ENCODE measurements at places on chromosomes 11 and 22.
A peak's percentile ranks its signal among the peaks of the same experiment; 100 is the strongest.

GRCh38 chr11:68763181-68763721 is 11.9 kb upstream of the TESMIN start:
- DNase-seq: no peak

DNA sequence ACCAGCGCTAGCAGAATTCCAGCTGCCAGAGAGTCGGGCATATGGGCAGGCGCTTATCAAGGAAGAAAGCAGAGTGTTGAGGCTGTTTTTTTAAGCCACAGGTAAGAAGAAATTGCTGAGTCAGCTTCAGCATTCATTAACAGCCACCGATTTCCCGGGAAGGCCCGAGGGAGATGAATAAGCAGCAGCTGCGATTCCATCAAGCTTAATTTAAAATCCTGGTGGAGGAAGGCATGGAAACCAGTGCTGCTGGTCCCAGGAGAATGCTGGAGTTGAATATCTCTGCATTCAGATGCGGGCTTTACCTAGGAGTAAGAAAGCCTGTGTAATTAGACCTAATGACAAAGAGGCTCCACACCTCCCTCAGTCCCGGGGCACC is 168.8 kb downstream of the BRD1 start:
- DNase-seq: no peak

- no peak for DNase-seq
Observed at GRCh38 chr11:81979448-81979847, 754.2 kb downstream of the FAM181B start.

GRCh38 chr11:3224401-3225057 is 5.9 kb upstream of the MRGPRG start:
- no peak for DNase-seq

DNA sequence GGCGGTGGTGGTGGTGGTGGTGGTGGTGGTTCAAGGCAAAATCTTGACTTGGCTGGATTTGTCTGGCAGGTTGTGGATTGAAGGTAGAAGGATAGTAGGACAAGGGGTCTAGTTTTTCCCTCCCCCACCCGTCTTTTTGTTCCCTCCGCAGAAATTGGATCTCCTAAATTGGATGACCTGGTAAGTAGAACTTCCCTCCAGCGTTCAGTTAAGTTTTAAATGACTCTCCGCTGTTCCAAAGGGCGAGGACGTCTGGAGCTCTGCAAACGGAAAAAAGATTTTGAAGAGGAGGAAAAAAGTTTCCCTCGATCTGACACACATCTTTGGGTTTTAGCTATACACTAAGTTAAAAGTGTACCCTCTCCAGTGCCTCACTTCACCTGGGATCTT is 422 bp upstream of the LGR4 start:
- no peak for DNase-seq

GRCh38 chr22:27574002-27574366 is 227.6 kb downstream of the MN1 start:
- peak; percentile 21 for DNase-seq

- DNase-seq: no peak
Observed at GRCh38 chr11:18791969-18792628, 501 bp upstream of the PTPN5 start.

DNA sequence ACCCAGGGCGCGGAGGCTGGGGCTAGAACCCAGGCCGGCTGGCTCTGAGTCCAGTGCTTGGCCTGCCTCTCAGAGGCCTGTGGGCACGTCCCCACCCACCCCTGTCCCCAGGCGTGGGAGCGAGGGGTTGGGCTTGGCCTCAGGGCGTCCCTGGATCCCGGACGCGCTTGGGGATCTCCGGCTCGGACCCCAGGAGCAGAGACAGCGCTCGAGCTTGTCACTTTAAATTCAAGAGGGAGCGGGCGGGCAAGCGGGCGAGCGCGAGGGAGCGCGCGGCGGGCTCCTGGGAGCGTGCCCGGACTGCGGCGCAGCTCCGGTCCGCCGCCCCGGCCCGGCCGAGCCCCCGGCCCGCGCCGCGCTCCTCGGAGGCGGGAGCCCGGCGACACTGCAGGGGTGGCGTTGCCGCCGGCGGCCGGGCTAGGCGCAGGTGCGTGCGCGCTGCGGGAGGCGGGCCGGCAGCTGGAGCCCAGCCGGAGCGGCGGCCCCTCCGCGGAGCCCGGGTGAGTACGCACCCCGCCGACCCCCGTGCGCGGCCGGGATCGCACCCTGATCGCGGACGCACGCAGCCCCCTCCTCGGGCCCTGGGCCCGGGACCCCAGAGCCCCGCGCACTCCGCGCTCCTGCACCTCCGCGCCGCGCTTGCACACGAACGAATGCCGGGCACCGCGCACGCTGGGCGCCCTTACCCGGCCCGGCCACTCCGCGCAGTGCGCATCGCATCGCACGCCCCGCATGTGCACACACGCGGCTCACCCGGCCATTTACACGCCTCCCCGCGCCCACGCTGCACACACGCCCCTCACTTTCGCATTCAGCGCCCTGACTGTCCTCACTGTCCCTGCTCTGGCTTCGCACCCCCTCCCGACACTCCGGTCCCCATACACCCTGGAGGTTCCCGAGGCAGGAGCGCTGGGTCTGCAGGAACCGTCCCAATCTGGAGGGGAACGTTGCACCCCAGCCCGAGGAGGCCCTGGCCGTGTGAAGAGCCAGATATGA is at the start of gene SYT12:
Gene SYT12 (plus strand): TSS at position 174 of the 996 bp plus-strand sequence. CDS start 7,011 bp downstream, outside the sequence.
- DNase-seq: peak; percentile 9

DNA sequence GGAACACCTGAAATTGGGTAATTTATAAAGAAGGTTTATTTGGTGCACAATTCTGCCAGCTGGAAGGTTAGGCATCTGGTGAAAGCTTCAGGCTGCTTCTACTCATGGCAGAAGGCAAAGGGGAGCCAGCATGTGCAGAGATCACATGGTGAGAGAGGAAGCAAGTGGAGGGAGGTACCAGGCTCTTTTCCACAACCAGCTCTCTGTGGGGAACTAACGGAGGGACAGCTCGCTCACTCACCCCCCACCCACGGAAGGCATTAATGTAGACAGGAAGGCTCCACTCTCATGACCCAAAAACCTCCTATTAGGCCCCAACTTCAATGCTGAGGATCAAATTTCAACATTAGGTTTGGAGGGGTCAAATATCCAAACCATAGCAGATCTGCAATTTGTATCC is 75.6 kb upstream of the ARHGAP32 start:
- no peak for DNase-seq

- DNase-seq: no peak
Observed at GRCh38 chr11:9962722-9963121, 298.8 kb downstream of the SWAP70 start.

- no peak for DNase-seq
Observed at GRCh38 chr11:77725433-77725832, 87.8 kb upstream of the CLNS1A start.

GRCh38 chr11:85848006-85848405 is 7.2 kb upstream of the CCDC83 start:
- DNase-seq: no peak

- DNase-seq: peak; percentile 73
Observed at GRCh38 chr11:114080219-114080618, 20.7 kb downstream of the ZBTB16 start.

DNA sequence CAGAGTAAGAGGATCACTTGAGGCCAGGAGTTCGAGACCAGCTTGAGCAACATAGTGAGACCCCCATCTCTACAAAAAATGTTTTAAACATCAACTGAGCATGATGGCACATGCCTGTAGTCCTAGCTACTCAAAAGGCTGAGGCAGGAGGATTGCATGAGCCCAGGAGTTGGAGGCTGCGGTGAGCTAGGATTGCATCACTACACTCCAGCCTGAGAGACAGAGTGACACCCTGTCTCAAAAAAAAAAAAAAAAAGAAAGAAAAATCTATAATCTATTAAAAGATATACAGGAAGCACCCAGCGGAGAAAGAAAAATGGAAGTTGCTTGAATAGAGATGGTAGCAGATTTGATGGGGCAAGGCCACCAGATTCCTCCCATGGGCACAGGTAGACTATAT is 61.8 kb downstream of the FAM83F start:
- no peak for DNase-seq

DNA sequence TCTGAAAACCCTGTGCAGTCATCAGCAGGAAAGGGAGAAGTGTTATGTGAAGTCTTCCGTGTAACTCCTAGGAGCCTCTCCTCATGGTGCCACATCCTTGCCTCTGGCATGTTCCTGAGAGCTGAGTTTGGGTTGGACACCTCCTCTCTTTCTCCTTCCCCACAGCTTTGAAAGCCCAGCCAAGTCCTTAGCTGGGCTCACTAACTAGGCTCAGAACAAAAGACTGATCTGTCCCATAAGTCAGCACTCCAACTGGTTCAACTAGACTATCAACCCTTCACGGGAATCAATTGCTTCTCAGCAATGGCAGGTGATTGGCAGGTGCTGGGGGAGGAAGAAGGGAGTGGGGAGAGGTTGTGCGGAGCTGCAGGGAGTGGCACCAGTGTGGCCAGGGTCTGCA is 509.9 kb upstream of the B3GAT1 start:
- DNase-seq: no peak

- no peak for DNase-seq
Observed at GRCh38 chr11:116326146-116326545, 446.6 kb downstream of the BUD13 start.

DNA sequence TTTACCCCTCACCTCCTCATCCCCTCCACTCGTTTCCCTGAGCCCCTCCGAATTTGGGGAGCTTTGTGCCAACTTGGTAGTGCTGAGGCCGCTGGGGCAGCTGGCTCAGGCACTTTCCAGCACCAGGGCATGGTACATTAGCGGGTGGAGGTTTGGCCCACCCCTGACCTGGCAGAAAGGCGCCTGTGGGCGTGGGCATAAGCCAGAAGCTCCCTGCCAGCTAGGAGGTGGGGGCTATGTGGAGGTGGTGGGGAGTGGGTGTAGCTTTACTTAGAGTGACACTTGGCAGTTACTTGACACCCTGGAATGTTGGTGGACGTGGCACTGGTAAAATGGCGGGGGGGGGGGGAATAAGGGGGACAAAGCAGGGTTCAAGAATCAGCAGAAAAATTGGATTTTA is 10.3 kb upstream of the IGF2 start:
- no peak for DNase-seq

DNA sequence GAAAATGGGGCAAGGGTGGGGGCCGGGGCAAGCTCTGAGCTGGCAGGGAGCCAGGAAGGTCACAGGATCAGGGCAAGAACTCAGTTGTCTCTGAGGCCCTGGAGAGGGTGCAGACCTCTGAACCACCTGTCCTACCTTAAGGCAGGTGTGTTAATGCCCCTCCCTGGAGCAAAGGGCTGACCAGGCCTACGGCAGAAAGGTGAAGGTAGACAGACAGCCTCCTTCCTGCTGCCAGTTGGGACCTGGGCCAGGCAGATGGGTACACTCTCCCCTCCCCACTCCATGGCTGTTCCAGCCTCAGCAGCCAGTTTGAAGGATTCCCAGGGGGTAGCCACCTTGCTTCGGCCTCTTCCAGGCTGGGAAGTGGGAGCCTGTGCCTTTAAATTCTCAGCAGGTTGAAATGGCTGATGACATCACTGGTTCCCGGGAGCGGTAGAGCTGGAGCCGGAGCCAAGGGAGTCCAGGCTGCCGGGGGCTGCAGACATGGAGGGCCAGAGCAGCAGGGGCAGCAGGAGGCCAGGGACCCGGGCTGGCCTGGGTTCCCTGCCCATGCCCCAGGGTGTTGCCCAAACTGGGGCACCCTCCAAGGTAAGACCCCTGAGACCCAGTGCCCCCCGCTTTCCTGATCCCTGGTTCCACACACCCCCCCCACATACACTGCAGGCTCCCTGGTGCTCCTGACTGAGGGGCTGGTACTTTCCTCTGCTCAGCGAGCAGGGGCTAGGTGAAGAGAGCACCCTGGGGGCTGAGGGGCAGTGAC is at the start of gene INPP5J:
Gene INPP5J (plus strand): TSS at position 435 of the 760 bp plus-strand sequence. CDS start 49 bp downstream, at position 484.
- DNase-seq: peak; percentile 49

GRCh38 chr11:20035701-20036601 is 124.3 kb downstream of the DBX1 start:
- peak; percentile 80 for DNase-seq

DNA sequence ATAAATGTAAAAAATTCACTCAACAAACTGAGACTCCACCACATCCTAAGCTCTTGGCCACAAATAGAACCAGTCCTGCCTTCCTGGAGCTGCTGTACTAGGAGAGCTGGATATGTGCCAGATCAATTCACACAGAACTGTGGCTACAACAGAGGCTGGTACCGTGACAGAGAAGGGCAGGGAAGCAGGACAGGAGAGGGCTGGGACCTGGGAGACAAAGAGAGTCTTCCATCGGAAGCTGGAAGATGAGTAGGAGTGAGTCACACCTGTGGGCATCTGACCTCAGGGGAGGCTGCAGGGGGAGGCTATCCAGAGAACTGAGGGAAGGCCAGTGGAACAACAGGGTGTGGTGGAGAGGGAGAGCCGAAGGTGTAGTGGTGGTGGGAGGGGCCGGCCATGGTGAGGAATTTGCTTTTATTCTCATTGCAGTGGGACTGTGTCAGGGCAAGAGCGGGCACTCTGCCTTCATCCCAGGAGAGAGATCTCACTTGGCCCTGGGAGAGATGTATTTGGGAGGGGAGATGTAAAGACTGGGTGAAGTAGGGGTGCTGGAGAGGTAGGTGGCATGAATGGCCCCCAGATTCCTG is 1.9 kb upstream of the LTBP3 start:
- DNase-seq: peak; percentile 62

- no peak for DNase-seq
Observed at GRCh38 chr11:92504004-92504403, 279.4 kb downstream of the FAT3 start.

DNA sequence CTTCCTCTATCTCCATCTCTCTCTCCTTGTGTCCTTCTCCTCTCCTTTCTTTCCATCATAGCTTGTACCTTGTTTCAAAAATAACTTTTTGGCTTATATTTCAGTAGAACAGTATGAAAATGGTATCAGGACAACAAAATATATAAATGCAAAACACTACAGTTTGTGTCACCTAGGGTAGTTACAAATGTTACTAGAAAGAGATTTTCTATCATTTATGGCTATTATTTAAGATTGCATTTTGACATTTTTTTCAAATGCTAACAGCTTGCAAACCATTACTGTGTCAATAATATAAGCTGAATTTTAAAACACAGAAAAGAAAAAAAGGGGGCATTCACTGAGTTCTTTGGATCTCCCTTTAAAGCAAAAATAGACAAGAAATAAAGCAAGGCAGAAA is 392.3 kb upstream of the LRRC4C start:
- DNase-seq: no peak

GRCh38 chr22:19039448-19039780 is 82.8 kb downstream of the DGCR2 start:
- DNase-seq: no peak

- DNase-seq: no peak
Observed at GRCh38 chr22:44891293-44891747, 118.5 kb downstream of the PHF21B start.

DNA sequence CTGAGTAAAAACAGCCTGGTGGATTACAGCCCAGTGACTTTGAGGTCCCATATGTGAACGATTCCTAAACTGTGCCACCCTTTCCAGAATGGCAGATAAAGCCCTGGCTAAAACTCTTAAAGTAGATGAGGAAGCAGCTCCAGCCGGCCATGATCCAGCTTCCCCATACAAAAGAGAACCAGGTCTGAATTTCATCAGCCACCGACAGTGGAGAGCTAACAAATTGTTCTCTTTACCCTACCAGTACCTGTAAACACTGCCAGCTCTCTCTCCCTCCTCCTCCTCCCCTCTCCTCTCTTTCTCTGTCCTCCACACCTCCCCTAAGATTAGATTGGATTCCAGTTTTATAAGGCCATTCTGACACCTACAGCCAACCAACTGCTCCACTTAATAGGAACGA is 176.9 kb downstream of the DSCAML1 start:
- no peak for DNase-seq
